ENCODE measurements at places on chromosomes 11 and 22. TPM values are rescaled to one million over a fixed set of nuclear protein-coding genes. Genes with fewer than 3 reads are reported as not detected.
A peak's percentile ranks its signal among the peaks of the same experiment; 100 is the strongest.

DNA sequence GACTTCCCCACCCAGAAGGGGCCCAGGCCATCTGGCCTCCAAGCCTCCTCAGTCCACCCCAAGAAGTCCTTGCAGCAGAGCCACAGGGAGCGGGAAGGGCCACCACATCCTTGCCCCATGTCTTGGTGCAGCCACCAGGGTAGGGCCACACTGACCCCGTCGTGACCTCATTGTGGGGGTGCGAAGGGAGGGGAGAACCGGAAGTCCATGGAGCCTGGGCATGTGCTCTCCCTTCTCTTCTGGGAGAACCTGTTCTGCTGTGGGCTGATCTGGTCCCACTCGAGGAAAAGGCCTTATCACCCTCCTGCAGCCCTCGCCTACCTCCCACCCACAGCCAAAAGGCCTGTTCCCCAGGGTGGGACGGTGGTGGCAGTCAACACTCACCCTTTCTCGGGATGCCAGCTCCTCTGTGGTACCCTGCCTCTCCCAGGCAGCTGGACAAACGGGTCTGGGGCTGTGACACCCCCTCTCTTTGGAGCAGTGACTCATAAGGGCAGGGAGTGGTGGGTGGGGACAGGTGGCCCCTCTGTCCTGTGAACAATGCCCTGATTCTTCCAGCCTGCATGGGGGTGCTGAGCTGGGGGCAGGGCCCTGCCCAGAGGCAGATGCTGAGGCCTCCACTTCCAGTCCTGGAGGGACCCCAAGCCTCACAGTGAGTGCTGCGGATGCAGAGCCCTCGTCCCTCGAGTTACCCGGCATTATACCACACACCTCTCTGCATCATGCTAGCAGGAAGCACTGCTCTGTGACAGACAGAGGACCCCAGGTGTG lies 14.6 kb upstream of the CTSD start:
- no peak for DNase-seq
- H3K4me1 ChIP-seq = peaks cover 13% of the 10 kb centered on the region
- peaks cover 3% of the 10 kb centered on the region for H3K27me3 ChIP-seq
- no peaks in the 10 kb centered on the region for H3K36me3 ChIP-seq
- H3K4me3 ChIP-seq = no peak overlapping the region

DNA sequence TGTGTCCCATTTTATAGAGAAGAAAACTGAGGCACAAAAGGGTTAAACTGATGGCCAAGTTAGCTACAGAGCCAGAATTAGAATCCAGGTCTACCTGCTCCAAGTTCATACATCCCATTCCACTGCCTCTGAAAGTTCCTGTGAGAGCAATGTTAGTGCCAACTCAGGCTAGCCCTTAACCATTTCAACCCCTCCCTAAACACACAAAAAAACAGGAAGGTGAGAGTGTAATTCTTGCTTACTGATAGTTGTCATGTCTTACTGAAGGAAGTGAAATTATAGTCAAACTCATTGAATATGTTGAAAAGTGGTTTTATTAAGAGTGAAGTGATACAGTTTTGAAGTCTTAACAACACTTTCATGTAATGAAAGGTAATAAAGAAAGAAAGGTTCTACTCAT lies 2.9 kb upstream of the E2F8 start:
- peaks cover 15% of the 10 kb centered on the region for H3K36me3 ChIP-seq
- DNase-seq = no peak
- H3K27ac ChIP-seq = no peak overlapping the region
- peaks cover 36% of the 10 kb centered on the region for H3K27me3 ChIP-seq

DNA sequence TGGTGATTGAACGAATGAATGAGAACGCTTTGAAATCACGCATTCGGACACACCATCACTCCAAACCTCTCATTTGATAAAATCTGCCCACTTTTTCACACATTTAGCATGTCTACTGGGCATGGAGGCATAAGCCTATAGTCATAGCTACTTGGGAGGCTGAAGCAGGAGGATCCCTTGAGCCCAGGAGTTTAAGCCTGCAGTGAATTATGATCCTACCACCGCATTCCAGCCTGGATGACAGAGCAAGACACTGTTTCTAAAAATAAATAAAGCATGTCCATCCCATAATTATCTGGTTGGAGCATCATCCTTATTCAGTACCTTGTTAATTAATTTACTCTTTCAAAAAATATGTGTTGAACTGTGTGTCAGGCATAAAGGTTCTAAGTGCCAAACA lies 3.3 kb upstream of the PICALM start:
- no peaks in the 10 kb centered on the region for H3K27me3 ChIP-seq
- DNase-seq = no peak
- H3K4me1 ChIP-seq = peaks cover 14% of the 10 kb centered on the region
- H3K36me3 ChIP-seq = peaks cover 8% of the 10 kb centered on the region

SYT7 gene
- not detected for total RNA-seq

- no peaks in the 10 kb centered on the region for H3K4me1 ChIP-seq
- no peak overlapping the region for H3K4me3 ChIP-seq
- no peak for DNase-seq
- H3K27ac ChIP-seq = no peak overlapping the region
- no peaks in the 10 kb centered on the region for H3K36me3 ChIP-seq
- peaks cover 9% of the 10 kb centered on the region for H3K27me3 ChIP-seq
These were observed 38.3 kb upstream of the CCDC34 start for GRCh38 chr11:27401280-27401832.

- peaks cover 36% of the 10 kb centered on the region for H3K4me1 ChIP-seq
- DNase-seq = no peak
- peak overlapping the region; percentile 49 for H3K27ac ChIP-seq
- H3K27me3 ChIP-seq = peaks cover 30% of the 10 kb centered on the region
These were observed 413 bp downstream of the CBX7 start for GRCh38 chr22:39152024-39152510.

MMP10 gene
- total RNA-seq = not detected

- peaks cover 15% of the 10 kb centered on the region for H3K4me1 ChIP-seq
- no peak overlapping the region for H3K4me3 ChIP-seq
- no peak overlapping the region for H3K27ac ChIP-seq
- H3K27me3 ChIP-seq = no peaks in the 10 kb centered on the region
- DNase-seq = no peak
These were observed 3.9 kb upstream of the TRIM34 start for GRCh38 chr11:5620651-5621521.

MAPK8IP2 gene
- 0.29 TPM for total RNA-seq

PHRF1 gene
- 60.2 TPM for total RNA-seq

DNA sequence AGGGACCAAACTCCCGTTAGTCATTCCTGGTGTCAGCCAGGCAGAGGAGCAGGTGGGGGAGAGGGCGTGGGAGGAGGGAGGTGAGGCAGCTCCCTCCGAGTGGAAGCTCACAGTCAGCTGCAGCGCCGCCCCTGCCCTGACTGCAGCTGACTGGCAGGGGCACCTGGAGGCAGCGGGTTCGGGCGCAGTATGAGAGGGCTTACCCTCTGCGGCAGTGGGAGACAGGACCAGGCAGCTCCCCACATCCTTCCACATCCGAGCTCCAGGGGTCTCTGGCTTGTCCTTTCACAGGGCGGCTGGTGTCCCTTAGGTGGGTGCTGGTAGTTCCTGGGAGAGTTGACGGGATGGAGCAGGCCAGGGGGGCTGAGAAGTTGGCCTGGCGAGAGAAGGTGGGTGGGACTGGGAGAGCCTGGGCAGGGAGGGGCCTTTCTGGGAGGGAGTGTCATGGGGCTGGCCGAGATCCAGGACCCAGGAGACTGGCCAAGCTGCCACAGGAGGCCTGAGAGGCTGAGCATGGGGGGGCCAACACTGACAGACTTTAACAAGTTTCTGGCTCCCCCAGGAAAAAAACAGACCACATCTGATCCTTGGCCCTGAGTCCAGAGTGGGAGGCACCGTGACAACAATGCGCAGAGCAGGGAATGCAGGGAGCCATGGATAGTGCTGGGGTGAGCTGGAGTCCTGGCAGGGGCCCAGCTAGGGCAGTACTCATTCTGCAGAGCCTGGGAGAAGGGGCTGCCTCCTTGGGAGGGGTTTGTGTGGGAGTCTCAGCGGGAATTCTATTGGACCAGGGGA lies 4.9 kb downstream of the ADORA2A start:
- peak overlapping the region; percentile 63 for H3K27ac ChIP-seq
- DNase-seq = no peak
- peaks cover 89% of the 10 kb centered on the region for H3K4me1 ChIP-seq

DNA sequence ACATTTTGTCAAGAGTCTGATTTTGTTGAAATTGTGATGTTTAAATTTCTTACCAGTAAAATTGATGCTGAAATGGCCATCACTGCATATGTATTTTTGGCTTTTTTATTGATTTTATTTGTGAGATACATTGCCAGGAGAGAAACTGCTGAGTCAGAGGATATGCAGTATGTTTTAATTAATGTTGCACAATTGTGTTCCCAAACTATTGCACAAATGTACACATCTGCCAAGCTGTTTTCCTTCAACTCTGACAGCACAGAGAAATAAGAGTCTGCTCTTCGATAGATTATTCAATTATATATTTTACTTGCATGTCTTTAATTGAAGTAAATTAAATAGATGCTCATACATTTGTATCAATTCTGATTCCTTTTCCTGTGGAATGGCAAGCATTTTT lies 640.2 kb upstream of the LUZP2 start:
- H3K4me3 ChIP-seq = no peak overlapping the region
- H3K27me3 ChIP-seq = no peaks in the 10 kb centered on the region
- H3K27ac ChIP-seq = no peak overlapping the region
- DNase-seq = no peak
- no peaks in the 10 kb centered on the region for H3K36me3 ChIP-seq

DNA sequence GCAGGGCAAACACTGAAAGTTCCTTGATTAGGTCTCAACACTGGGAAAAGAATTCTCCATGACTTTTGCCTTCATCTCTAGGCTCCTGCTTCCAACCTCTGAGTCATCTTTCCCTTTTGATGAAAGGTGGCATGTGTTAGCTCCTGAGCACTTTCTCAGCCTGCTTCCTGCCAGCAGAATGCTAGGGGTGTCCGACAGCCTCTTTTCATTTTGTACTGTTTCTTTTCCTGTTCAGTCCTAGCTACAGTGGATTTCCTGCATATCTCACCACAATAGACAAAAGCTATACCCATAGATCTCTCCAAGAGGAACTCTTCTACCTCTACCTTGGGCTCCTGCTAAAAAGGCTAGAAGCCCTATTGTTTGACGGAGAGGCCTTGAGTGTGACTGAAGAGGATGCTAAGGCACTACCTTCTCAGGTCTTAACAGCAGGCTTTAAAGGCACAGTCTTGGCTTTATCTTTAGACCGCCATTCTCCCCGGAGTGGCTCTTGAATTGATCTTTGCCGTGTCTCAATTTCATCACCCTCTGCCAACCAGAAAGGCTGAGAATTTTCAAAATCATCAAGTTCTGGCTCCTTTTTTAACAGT lies 145.5 kb downstream of the RBFOX2 start:
- no peaks in the 10 kb centered on the region for H3K27me3 ChIP-seq
- peaks cover 11% of the 10 kb centered on the region for H3K4me1 ChIP-seq
- H3K27ac ChIP-seq = no peak overlapping the region

DNA sequence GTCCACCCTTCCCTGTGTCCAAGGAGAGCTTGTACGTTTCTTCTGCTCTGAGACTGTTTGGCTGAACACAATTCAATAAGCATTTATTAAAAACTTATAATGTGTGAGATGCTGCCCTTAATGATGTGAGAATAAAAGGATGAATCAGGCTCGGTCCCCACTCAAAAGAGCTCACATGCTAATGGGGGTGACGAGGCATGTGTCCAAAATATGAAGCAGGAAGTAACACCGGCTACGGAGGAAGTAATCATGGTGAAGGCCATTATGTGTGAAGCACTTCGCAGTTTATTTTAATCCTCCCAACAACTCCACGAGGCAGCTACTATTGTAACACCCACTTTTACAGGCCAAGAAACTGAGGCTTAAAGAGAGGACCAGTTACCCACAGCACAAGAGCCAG lies 3.4 kb upstream of the RASD2 start:
- H3K27ac ChIP-seq = no peak overlapping the region
- peaks cover 8% of the 10 kb centered on the region for H3K4me1 ChIP-seq
- peaks cover 24% of the 10 kb centered on the region for H3K27me3 ChIP-seq
- no peaks in the 10 kb centered on the region for H3K36me3 ChIP-seq

TMEM191B gene
- 2.8 TPM for total RNA-seq

DNA sequence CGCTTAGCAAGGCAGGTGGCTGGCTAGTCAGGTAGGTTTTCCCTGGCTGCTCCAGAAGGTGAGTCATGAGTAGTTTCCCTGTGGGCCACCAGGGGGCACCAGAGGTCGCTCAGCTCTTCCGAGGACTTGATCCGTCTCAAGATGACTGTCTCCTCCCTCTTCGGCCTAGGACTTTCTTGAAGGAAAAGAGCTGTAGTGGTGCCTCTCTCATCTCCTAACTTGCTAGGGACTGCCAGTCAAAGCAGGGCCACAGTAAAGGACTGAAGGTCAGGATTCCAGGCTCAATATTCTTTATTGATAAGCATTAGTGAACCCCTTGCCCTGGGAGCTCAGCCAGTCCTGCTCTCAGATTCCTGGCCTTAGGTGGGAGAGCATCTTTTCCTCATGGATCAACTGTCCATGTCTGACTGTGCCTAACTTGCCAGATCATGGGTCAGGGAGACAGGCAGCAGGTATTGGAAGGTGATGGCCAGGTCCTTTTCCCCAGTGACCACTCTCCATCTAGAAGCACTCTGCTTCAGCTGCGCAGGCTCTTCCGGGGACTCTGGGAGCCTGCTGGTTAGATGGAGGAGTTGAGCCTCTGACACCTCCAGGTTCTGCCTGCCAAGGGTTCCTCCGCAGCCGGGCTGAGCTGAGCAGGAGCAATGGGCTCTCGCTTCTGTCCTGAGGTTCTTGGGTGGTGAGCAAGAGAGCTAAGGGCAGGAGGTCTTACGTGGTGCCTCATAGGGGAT lies 1.9 kb downstream of the POLD4 start:
- peak; percentile 65 for DNase-seq
- H3K27me3 ChIP-seq = no peaks in the 10 kb centered on the region
- H3K4me3 ChIP-seq = peak overlapping the region; percentile 37
- H3K27ac ChIP-seq = peak overlapping the region; percentile 75
- H3K36me3 ChIP-seq = peaks cover 1% of the 10 kb centered on the region

DNA sequence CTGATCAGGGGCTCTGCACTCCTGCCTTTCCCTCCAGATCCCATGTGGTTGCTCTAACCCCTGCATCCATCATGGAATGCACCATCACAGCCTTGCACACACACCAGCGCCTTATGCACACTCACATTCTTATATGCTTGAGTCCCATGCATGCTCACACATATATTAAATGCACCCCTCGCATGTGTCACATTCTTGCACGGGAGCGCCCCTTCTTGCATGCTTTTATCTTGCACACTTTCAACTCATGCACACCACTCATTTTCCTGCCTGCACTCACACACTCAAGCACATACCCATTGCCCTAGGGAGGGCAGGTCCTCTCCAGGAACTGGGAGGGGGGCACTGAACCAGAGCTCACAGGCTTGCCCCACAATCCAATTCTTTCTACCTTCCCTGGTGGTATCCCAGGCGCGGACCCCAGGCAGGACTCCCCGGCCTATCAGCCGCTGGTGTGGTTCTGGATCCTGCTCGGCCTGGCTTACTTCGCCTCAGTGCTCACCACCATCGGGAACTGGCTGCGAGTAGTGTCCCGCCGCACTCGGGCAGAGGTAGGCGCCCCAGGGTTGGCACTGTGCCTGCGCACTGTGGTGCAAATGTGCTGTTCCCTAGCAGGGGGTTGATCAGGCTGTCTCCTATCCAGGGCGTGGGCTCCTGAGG lies 2.3 kb upstream of the CATSPERZ start:
- no peaks in the 10 kb centered on the region for H3K36me3 ChIP-seq
- peaks cover 82% of the 10 kb centered on the region for H3K27me3 ChIP-seq
- no peak overlapping the region for H3K4me3 ChIP-seq
- H3K27ac ChIP-seq = no peak overlapping the region
- peaks cover 15% of the 10 kb centered on the region for H3K4me1 ChIP-seq

All from activated CD8-positive, alpha-beta memory T cell treated with anti-CD3 and anti-CD28 coated beads, Interleukin-2, amount 10 ng/mL, durations not matched to agents 7 days and 5 days (primary cell).